Lower leg skin (tissue), 4 donors: ENCODE measurements at places on chromosomes 3 and 15.

GRCh38 chr3:32371461-32372212 is 20.0 kb upstream of the CMTM7 start:
- no peak for DNase-seq

DNA sequence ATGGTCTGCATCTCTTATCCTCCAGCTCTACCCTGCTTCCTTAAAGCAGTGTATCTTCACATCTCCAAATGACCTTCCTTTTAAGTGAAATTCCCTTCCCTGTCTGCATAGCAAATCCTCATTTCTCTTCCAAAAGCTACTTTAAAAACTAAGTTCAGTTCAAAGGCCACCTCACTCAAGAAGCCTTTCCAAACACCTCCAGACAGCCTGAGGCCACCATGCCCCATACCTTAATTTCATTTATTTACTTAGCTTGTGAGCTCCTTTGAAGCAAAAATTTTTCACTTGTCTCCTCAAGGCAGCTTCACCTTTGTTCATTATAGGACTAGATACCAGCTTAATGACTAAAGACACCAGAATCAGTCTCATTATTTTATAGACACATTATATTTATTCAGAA is 39.4 kb downstream of the PIGB start:
- no peak for DNase-seq

- DNase-seq: no peak
Observed at GRCh38 chr3:152051501-152052404, 178.3 kb downstream of the SUCNR1 start.

DNA sequence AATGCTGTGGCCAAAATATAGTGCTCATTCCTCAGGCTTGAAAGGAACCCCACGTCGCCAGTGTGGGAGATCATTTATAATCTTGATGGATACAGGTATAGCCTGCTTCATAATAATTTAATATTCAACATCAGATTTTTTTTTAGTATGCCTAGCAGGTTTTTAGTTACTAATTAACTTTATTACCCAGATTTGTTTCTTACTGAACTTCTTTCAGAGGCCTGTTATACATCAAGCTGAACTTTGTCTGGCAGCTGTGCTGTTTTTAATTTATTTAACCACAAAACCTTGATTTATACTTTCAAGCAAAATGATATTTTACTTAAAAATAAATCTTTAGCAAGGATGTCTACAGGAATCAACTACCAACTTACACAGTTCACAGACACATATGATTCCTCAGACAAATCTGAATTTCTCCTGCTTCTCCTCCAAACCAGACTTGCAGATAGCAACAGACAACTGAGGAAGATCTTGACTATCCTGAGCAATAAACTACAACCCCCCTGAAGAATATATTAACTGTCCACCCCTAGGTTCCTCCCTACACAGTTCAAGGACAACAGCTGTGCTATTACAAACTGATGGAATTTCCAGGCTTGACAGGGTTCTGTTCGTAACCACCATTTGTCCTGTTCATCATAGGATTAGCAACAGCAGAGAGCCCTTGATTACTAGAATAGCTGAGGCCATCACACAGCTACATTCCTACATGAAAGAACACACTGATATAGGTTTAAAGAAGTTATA is 610 bp downstream of the MAP4 start:
- no peak for DNase-seq
